ENCODE measurements at places on chromosomes 5 and 9.

- no peak for DNase-seq
Measured at GRCh38 chr5:54148067-54148845, 162.1 kb downstream of the ARL15 start.

DNA sequence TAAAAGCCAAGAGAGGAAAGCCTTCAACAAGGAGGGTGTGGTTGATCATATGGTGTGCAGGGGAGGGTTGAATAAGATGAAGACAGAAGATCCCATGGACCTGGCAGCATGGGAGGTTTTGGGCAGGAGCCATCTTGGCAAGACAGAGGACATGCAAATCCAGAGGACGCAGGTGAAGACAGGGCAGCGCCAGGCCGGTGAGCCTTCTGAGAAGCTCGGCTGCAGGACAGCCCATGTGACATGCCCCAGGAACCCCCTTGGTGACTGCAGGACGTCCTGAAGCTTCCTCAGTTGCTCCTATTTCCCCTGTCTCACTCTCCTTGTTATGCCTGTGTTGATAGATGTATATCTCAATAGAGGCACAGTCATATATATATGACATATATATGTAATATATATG, 159.4 kb downstream of the GADD45G start:
- no peak for DNase-seq

DNA sequence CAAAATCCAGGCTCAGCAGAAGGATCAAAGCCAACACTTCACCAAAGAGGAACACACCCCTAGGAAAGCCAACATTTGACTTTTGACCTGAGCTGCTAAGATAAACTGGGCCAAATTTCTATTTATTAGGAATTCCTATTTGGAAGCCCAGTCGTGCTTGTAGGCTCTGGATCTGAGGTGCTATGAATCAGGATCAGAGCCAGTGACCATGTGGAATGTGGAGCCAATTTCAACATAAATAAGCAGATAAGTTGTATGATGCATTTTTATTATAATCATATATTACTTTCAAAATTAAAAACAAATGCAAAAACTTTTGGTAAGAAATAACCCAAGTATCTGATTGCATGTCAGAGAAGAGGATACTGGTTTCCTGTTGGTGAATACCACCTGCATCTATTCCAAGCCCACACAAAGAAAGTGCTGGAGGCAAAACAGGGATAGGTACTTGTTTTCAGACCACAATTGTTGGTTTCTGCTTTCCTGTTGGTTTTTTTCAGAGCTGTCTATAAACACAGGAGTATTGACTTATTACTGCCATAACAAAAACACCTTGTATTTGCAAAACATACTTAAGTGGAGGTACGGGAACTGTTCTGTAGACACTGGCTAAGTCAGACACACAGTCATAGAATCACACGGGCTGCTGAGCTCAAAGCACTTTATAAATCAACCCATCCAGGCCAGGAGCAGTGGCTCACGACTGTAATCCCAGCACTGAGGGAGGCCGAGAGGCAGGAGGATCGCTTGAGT, 52.8 kb downstream of the ARL15 start:
- DNase-seq = no peak

- no peak for DNase-seq
Measured at GRCh38 chr5:78190402-78190801, 104.1 kb downstream of the AP3B1 start.

DNA sequence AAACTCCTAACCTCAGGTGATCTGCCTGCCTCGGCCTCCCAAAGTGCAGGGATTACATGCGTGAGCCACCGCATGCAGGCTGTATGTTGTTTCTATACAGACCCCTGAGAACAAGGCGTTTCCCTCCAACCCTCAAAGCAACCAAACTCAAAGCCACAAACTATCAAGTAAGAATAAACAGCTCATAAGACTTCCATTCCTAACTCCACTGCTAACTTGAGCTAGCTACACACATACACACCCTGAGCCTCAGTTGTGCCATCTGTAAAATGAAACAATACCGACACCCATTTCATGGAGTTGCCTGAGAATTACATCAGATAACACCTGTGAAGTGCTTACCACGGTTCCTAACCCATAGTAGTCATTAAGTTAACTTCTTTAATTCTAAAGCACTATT, 70.8 kb downstream of the SERINC5 start:
- DNase-seq = no peak

GRCh38 chr5:169960659-169961058, 19.6 kb downstream of the INSYN2B start:
- DNase-seq = no peak

DNA sequence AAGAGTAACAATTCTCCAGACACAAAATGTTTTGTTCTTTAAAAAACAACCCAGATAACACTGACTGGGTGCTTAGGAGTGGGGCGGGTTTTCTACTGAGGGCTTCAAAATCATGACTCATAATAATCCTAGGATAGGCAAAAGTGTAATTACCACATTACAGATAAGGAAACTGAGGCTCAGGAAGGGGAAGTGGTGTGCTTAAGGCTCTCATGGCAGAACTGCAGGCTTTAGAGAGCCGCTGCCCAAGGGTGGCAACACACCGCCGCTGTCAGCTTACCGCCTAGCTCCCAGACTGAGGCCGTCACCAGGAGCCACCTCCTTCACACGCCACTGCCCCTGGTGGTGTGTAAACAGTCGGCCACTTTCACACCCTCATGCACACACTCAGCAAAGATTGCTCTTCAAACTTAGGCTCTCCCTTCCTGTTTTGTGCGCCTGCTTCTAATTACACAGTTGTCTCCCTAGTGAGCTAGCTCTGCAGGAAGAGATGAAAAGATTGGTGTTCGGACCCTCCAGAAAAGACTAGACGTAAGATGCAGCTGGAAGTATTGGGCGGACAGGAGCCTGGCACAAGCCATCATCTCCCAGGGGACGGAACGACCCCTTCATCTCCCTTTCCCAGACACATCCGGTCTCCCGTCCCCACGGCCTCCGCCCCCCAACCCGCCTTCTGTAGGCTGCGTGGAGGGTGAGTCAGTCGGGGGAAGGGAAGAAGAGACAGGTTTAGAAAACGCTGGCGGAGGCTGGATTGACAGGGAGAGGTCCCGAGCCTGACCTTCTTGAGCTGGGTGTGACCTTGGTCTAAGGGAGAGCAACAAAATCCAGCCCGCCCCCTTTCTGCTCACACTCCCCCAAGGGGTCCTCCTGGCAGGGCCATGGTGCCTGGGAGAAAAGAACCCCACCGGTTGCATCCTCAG, 162.7 kb downstream of the SYK start:
- DNase-seq = no peak

GRCh38 chr5:140114341-140115185, 654 bp downstream of the PURA start:
- no peak for DNase-seq

GRCh38 chr5:140925806-140926442, at the start of gene PCDHAC1:
Gene PCDHAC1 (plus strand): TSS chr5:140926299. CDS start chr5:140926893, 594 bp downstream.
- no peak for DNase-seq

DNA sequence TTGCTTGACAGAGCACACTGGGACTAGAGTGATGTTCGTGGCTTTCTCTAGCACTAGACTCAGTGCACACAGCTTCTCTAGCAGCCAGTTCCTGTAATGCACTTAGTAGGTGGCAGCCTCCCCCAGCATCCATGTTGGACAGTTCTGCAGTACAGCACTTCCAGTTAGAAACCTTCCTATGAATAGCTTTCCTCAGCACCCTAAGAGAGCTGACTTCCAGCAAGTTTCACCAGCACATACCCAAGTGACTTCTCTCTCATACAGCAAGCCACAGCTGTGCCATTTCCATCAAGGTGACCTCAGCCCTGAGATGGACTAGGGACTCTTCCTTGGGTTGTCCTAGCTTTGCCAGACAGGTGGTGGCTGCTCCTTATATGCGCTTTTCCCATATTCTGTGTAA, 60.4 kb downstream of the PJA2 start:
- no peak for DNase-seq

DNA sequence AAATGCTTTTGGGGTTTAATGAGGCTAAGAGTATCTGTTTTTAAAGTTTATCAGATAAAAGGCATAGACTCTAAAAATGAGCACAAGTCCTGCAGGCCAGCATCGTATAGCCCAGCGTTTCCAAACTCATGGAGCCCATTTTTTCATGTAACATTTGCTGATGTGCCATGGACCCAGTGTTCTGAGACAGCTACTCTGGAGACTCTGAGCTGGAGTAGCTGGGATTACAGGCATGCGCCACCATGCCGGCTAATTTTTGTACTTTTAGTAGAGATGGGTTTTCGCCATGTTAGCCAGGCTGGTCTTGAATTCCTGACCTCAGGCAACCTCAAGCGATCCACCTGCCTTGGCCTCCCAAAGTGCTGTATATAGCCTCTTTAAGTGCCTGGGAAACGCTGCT, 15.8 kb downstream of the GLRX start:
- DNase-seq = no peak

- DNase-seq = no peak
Measured at GRCh38 chr9:136945333-136946227, 537 bp downstream of the C8G start.

DNA sequence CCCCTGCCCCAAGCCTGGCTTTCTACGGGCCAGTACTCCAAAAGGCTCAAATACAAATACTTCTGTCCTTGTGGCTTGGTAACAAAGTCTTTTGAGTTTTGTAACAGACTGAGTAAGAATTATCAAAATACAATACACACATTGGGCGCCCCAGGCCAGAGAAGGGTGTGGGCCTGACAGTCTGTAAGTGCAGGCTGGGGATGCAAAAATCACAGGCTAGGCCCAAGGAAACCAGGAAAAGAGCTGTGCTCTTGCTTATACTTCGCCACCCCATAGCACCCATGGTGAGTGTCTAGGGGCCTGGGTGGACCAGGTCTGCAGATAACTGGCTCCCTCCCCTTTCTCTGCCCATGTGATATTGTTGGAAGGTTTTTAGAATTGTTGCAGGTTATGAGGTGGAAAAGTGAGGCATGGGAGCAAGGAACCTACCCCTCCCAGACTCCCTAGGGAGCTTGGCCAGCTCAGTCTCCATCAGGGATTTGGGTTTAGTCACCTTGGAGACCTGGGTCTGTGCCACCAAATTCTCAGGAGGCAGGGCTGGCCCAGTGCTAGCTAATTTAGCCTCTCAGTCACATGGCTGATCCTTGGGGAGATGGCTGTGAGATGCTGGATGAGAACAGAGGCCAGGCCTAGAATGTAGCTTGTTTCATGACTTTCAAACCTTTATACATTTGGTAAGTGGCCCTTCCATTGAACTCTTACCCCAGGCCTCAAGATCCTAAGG, 72.9 kb downstream of the TARS1 start:
- DNase-seq = no peak

DNA sequence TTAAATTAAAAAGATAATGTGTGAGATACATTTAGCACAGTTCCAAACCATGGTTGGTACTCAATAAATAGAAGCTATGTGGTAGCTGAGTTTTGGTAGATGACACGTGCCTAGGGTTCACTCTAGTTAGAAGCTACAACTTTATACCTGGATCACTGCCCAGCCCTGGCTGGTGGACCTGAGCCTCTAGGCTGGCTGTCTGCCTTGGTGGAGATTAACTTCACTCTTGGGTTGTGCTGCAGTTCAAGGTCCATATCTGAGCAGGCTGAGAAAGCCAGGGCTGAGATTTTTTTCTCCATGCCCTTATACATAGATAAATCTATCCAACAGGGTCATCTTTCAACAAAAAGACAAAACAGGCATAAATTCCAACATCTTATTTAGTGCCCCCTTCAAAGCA, 44.6 kb upstream of the SPDL1 start:
- DNase-seq = no peak

DNA sequence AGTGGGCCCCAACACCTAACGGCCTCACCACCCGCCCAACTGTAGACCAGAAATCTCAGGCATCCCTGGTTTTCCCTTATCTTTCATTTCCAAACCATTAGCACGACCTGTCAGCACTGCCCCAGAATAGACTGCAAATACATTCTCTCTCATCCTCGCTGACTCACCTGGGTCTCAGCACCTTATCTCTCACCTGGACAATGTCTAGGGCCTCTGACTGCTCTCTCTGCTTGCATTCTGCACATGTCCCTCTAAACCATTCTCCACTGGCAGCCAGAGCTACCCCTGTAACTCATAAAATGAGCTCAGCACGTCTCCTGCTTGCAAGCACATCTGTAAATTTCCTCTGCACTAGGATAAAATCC, 12.7 kb downstream of the CKMT2 start:
- DNase-seq = no peak

GRCh38 chr9:36924757-36925432, 109.2 kb downstream of the PAX5 start:
- no peak for DNase-seq

GRCh38 chr9:38683336-38683735, 36.6 kb downstream of the FAM240B start:
- no peak for DNase-seq

GRCh38 chr5:360257-361027, 38.9 kb downstream of the AHRR start:
- no peak for DNase-seq

- DNase-seq = no peak
Measured at GRCh38 chr5:97388794-97389193, 205.7 kb upstream of the RIOK2 start.

DNA sequence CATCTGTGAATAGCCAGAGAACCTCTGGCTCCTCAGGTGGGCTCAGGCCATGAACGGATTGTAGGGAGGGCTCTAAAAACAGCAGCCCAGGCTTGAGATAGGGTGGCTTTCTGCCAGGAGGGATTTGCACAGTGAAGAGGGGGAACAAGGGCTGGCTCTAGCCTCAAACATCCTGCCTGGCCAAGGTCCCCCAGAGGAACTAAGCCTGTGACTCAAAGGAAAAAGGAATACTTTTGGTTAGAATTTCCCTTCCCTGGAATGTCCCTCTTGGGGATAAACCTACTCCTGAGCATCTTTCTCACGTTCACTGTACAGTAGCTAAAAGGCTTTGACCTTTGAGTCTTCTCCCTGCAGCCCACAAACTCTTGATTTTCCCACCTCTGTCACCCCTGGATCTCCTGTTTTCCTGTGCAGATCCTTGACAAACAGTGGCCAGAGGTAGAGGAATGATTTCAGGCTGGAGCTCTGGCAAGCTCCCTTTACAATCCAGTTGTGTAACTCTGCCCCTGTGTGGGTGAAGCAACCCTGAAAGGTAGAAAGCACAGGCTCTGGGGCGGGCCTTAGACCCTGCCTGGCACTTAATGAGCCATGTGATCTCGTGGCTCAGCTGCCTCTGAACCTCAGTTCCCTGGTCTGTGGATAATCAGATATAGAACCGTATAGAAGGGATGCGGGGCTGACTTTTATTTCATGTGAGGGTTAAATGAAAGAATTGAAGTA, 17.4 kb downstream of the SEC61B start:
- DNase-seq = no peak

GRCh38 chr5:144189800-144190429, 19.2 kb downstream of the KCTD16 start:
- no peak for DNase-seq

GRCh38 chr5:73783828-73784227, 157.8 kb downstream of the ARHGEF28 start:
- DNase-seq = no peak

GRCh38 chr5:39765366-39765765, 340.6 kb upstream of the DAB2 start:
- DNase-seq = no peak

- DNase-seq = no peak
Measured at GRCh38 chr5:171450423-171451331, 31.2 kb downstream of the FGF18 start.

DNA sequence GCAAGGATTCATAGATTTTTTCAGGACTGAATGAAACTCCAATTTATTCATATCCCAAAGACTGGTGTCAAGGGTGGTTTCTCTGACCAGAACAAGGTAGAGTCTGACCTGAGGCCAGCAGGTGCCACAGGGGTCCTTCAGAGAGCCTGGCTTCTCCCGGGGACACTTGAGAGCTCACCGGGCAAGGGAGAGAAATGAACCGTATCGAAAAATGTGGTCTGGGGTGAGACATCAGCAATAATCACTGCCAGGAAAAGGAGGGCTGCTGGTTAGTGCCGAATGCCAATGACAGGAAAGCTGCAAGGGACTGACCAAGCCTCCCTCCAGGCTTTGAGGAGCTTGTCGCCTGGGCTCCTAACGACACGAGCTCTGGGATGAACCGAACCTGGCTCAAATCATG, 142.7 kb downstream of the TTLL11 start:
- DNase-seq = no peak

All from stimulated activated CD4-positive, alpha-beta T cell treated with anti-CD3 and anti-CD28 coated beads, Interleukin-1b, Interleukin-23, amount 100 ng/mL, for 24 hours (primary cell).